CD14-positive monocyte (primary cell): ENCODE measurements at places on chromosomes 4 and X.

- DNase-seq: no peak
Observed at GRCh38 chr4:85154591-85154990, 188.1 kb upstream of the WDFY3 start.

GRCh38 chr4:101785486-101785885 lies 5.0 kb upstream of the BANK1 start:
- no peak for DNase-seq

DNA sequence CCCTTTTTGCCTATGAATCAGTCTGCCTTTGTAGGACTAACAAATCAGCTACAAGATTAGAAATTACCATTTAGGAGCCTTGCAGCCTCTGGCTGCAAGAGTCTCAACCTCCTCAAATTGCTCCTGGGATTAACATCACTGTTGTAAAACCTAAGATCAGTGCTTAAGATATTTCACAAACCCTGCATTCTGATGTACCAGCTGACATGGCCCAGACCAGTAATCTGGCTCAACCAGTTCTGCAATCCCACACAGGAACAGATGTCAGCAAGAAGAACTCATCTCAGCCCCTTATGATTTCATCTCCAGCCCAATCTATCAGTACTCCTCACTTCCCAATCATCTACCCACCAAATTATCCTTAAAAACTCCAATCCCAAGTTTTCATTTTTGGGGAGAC lies 32.5 kb upstream of the AADAT start:
- no peak for DNase-seq

- DNase-seq: no peak
Observed at GRCh38 chr4:89134775-89135319, 23.5 kb downstream of the TIGD2 start.

- DNase-seq: no peak
Observed at GRCh38 chr4:67167849-67168248, 377.5 kb downstream of the CENPC start.

GRCh38 chr4:55491486-55491885 lies 55.2 kb downstream of the CLOCK start:
- DNase-seq: no peak

- DNase-seq: no peak
Observed at GRCh38 chr4:175282407-175282806, 364.2 kb downstream of the ADAM29 start.

DNA sequence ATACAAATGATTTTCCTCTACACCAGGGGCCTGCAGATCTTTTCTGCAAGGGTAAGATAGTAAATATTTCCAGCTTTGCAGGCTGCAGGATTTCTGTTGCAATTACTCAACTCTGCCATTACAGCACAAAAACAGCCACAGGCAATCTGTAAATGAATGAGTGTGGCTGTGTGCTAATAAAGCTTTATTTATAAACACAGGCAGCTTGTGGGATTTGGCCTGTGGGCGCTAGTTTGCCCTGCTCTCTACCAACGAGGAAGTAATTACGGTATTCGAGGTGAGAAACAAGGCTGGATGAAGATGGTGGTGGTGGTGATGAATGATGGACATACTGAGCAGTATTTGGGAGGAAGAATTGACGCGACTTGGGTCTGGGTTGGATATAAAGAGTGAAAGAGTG lies 30.7 kb downstream of the ADGRG2 start:
- no peak for DNase-seq

DNA sequence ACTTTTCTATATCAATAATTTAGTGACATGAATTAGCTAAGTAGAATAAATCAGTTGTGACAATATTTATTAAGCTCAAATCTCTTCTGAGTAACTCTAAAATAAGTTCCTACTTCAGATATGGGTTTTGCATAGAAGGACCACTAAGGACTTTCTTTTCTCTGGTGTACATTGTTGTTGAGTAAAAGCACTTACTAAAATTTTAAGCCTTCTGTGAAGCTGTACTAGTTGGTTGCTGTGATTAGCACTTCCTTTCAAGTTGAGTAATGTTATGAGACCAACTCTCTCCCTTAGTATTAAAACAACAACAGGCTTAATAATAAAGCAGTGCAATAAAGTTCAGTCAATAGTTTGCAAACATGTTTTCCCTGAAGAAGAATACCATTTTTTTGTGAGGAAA lies 667.4 kb upstream of the NDST4 start:
- DNase-seq: no peak

GRCh38 chr4:14827111-14827510 lies 175.2 kb upstream of the CPEB2 start:
- no peak for DNase-seq

DNA sequence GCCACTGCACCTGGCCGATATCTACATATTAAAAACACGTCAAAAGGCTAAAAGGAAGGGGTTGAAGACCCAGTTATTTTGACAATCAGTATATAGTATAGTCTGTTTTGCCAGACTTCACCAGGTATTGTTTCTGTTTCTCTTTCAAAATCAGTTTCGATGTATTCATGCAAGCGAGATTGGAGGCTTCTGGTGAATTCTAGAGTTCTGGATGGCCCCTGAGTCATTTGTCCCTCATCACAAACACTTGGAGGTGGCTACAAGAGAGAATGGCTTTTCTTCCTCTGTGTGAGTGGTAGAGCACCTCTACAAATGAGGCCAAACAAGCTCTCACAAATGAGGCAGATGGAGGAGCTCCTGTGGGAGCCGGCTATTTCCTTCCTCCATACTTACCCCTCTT lies 68.6 kb upstream of the ADGRG2 start:
- DNase-seq: no peak

DNA sequence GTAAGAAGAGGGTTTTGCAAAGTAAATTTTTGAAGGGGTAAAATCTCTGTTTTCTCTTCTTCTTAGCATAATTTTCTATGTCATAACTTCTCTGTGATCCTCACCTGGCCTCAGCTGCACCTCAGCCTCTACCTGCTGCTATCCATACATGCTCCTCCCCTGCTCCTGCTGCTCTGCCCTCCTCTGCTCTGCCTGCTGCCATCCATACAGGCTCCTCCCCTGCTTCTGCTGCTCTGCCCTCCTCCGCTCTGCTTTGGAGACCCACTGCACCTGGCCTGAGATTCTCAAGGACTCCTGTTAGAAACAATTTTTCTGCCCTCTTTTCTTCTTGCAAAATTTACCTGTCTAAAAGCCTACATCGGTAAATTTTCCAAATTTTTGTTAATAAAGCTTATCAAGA lies 388.6 kb upstream of the PITX2 start:
- DNase-seq: no peak

DNA sequence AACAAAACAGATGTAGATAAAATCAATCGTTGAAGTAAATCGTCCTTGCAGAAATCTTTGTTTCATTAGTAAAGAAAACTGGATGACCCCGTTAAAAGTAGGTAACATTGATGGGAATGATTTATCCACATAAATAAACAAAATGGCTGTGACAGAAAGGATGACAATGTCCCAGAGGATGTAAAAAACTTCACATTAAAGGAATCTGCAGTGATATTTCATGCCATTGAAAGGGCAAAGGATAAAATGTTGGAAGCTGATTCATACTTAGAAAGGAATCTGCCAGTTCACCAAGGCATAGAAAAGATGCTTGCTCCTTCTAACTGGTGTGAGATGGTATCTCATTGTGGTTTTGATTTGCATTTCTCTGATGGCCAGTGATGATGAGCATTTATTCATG lies 24.2 kb upstream of the EPGN start:
- DNase-seq: no peak

DNA sequence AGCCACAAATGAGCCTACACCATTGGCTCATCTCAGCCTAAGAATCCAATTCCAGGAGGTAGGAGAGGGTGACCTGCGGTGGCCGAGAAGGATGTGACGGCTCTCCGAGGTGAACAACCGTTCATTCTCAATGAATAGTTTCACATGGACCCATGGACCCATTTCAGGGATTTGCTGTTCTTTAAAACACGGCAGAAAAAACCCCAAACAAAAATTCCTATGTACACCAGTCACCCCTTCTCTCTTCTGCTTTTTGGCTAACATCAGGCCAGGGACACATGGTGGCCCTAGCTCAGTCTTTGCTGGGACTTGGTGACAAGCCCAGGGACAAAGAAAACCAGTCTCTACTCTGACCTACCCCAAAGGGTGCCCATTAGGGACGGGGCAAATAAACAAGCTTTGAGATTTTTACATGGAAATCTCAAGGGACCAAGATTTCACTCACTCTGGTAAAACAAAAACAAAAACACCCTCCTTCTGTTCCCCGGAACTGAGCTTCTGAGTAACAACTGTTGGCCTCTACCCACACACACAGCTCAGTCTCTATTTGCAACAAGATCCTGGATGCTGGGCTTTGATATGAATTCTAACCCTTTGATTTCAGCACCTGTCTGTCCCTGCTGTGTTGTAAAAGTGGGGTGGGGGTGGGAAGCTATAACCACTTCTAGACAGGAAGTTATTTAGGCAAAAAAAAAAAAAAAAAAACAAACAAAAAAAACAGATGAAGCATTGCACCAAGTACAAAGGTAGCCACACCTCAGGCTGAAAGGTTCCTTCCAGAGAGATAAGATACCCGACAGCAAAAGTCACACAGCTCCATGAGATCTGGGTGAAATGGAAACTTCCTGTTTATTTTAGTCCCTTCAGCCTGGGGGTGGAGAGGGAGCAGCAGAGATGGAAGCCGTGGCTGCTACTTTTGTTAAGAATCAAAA lies 49.0 kb downstream of the DDX3X start:
- DNase-seq: peak; percentile 54

GRCh38 chr4:67658302-67658701 lies 42.7 kb downstream of the UBA6 start:
- no peak for DNase-seq

- DNase-seq: no peak
Observed at GRCh38 chrX:25544641-25545040, 528.9 kb upstream of the ARX start.

DNA sequence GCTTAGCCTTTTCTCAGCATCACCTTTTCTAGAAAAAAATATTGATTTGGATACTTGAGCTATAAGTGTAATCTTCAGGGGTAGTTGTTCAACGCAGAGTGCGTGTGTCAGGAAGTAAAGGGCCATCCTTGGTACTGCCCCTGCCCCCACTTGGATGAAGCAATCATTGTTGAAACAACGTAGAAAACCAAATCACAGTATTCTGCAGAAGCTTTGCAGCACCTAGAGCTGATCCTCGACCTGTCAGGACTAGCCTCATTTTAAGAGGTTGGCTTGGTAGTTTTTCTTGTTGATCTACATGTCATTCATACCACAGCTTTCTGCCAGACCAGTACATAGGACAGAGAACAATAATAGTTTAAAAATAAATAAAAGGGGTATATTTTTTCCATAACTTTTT lies 65.3 kb upstream of the MYOZ2 start:
- no peak for DNase-seq

DNA sequence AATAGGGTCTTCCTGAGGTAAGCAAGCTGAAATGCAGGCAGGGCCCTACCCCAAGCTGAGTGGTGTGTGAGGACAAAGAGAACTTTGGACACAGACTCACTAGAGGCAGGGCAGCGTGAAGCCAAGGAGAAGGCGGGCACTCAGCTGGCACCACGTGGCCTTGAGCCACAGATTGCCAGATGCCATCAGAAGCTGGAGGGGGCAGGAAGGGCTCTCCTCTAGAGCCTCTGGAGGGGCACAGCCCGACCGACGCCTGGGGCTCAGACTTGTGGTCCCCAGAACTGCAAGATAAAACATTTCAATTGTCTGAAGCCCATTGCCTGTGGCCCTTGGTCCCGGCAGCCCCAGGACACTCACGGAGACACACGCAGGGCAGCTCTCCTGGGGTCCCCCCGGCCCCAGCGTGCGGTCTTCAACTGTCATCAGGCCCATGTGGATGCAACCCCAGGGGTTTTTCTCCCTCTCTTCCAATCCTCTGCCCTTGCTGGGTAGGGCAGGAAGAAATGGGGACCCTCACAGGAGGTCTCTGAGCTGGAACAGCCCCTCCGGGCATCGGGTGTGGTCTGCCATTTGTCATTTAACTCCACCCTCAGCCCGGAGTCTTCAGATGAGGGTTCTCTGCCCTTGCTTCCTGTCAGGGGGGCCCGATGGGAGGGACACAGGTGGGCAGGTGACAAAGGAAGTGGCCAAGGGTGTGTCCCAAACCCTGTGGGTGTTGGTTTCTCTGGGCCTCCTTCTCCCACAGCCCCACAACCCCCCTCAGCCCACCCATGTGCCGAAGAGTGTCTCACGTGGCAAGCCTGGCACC lies 22.2 kb downstream of the HMX1 start:
- DNase-seq: no peak

DNA sequence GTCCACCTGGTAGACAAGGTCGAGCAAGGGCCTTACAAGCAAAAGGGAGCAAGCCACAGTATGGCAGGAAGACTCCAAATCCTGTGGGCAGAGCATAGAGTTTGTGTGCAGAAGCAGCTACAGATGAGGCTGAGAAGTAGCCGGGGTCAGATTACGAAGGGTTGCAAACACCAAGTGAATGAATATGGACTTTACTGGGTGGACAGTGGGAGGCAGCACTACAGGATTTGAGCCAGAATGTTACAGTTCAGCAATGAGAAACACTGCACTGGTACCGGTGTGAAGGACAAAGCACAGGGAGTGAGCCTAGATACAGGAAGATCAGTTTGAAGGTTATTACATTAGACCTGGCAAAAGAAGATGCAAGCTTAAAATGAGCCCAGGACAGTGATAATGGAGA lies 46.1 kb upstream of the HOPX start:
- no peak for DNase-seq

DNA sequence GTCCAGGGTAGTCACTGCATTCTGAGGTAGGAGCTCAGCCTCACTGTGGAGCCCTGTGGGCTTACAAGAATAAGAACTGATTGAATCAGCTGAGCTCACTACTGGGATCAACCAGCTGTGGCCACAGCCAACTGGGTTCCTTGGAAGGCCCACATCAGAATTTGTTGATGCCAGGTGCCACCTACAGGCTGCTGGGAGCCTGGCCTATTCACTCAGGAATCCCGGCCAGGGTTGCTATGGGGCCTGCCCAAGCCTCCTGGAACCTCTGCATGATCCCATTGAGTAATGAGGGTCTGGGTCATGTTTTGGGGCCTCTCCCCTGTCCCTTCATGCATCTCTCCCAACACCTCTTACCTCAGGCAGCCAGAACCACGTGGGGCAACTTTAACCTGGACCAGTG lies 53.9 kb upstream of the KIAA1210 start:
- no peak for DNase-seq

- DNase-seq: no peak
Observed at GRCh38 chr4:6576512-6576911, 1.5 kb downstream of the MAN2B2 start.

GRCh38 chr4:168831919-168832762 lies 177.9 kb downstream of the CBR4 start:
- peak; percentile 55 for DNase-seq

- DNase-seq: no peak
Observed at GRCh38 chr4:78551420-78552351, at the start of gene ANXA3. TSS of gene ANXA3 (plus strand) at chr4:78551770. CDS start at chr4:78554474, 2,704 bp downstream.

DNA sequence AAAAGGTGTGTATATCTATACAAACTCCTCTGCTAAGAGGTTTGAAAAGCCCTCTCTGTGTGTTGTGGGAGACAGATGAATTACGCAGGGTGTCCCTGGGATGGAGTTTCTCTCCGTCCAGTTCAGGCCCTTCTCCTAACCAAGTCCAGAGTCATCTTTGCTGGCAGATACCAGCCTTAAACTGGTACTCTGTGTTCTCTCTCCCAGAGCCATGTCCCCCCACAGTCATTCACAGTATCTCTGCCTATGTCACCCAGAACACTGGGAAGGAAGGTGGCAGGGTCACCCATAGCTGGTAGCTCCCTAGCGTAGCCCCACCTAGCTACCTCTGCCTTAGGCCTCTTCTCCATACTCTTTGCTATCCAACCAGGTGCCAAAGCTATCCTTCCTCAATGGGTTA lies 8.9 kb downstream of the AMER1 start:
- DNase-seq: no peak

GRCh38 chr4:10347815-10348214 lies 109.4 kb downstream of the ZNF518B start:
- no peak for DNase-seq
